ENCODE measurements at places on chromosomes 11 and 22.

DNA sequence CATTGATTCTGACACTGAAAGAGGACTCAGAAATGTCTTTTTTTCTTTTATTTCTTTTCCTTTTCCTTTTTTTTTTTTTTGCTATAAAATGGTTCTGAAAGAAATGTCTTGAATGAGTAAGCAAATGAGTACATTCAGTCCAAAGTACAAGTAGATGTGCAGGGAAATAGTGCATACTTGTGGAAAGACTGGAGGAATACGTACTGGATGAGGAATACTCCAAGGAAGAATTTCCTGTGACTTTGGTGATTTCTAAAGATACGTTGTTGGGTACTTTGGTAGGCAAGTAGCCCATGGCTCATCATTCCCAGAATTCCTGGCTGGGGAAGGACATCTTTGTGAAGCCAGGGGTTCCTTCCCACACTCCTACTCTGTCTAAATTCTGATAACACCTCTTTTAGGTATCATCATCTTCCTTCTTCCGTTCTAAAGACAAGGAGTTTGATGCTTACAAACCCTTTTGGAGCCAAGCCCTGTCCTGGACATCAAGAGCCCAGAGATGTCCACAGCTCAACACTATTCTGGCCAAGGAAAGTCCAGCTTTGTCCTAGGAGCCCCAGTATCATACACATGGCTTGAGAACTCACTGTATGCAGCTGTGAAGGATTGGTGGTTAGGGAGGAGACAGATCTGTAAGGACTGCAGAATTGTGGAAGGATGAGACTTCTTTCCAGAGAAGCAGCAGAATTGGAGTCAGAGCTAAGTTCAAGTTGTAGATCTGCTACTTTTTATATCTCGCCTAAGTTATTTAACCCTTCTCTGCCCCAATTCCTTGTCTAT, 4.8 kb upstream of the NUP98 start:
- DNase-seq, result no peak

GRCh38 chr11:70297341-70297740, 26.9 kb downstream of the PPFIA1 start:
- DNase-seq, result no peak

- no peak for DNase-seq
Observed at GRCh38 chr11:24637520-24637919, 140.7 kb downstream of the LUZP2 start.

DNA sequence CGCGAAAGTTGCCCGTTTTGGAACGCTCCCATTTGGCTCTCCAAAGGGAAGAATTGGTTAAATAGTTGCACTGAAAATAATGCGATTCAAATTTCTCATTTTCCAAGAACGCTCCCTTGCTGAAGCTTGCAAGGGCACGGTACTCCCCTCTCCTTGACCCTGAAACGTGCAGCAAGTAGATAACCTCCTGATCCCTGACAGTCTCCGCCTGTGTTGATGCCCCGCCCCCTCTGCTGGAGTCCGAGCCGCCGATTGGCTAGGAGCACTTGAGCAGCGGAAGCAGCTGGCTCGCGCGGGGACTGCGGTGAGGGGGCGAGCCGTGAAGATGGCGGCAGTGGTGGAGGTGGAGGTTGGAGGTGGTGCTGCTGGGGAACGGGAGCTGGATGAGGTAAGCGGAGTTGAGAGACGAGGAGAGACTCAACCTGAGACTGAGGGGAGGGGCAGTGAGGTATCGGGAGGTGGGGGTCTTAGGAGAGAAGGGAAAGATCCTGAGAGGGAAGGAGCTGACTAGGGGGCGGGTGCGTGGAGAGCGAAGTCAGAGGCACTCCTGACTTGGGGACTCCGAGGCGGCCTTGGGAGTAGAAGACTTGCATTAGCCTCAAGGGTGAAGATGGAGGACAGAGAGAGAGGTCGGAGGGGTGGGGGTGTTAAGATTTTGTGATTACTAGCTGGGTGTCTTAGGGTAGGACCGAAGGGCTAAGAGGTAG, at the start of gene RNF121:
RNF121 (plus strand) TSS at position 310 of the 707 bp plus-strand sequence; CDS start at position 326, 16 bp downstream.
- peak; percentile 58 for DNase-seq

GRCh38 chr22:47750086-47750485, 987.6 kb downstream of the TBC1D22A start:
- DNase-seq, result no peak

GRCh38 chr11:47724041-47724729, 9.0 kb upstream of the AGBL2 start:
- peak; percentile 5 for DNase-seq

Data from AG09309 (cell line).